Stimulated activated CD4-positive, alpha-beta T cell treated with anti-CD3 and anti-CD28 coated beads, Interleukin-15, amount 100 ng/mL, for 48 hours (primary cell): ENCODE measurements at places on chromosomes 2 and 18.

GRCh38 chr18:32613821-32614220 is 143.1 kb upstream of the GAREM1 start:
- no peak for DNase-seq

- no peak for DNase-seq
Observed at GRCh38 chr2:18977409-18977808, 381.0 kb downstream of the OSR1 start.

DNA sequence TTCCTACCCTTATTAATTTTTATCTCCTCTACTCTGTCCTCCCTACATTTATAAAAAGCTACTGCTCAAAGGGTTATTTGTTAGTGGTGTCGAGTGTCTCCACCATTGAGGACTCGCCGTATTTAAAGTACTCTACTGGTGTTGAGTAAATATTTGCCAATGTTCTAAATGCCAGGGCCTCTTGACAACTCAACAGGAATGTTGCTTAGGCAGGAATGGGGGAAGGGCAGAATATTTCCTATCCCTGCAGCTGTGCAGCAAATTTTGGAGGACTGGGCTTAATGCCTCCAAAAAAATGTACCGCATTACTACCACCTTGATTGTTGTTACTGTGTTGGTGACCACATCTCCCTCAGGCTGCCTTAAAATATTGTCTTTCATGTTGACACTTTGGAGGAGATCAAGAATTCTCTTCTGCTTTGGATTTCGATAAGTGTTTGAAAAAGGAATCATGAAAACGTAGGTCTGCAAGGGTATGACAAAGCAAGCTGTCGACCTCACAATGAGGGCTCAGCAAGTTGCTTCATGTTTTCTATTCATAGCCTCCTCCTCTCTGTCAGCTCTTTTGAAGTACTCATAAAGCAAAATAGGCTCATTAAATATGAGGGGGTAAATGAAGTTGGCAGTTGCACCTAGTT is 84.3 kb downstream of the EFEMP1 start:
- DNase-seq, result no peak

- no peak for DNase-seq
Observed at GRCh38 chr2:159633219-159633618, 16.9 kb upstream of the BAZ2B start.

- DNase-seq, result no peak
Observed at GRCh38 chr2:167249197-167249596, 360.9 kb downstream of the XIRP2 start.
